ENCODE measurements at places on chromosomes 7 and 10. TPM values are rescaled to one million over a fixed set of nuclear protein-coding genes. Genes with fewer than 3 reads are reported as not detected.

The CCL24 gene
- not detected for total RNA-seq

The SFTPD gene
- 0.07 TPM for total RNA-seq

The MRPS17 gene
- total RNA-seq, result 16.6 TPM

The TLX1 gene
- not detected for total RNA-seq

The ASZ1 gene
- not detected for total RNA-seq

The LRMDA gene
- not detected for total RNA-seq

The UMAD1 gene
- 10.5 TPM for total RNA-seq

Measured in foreskin keratinocyte (primary cell).